Mammary epithelial cell (primary cell): ENCODE measurements at places on chromosomes 5 and 9.

DNA sequence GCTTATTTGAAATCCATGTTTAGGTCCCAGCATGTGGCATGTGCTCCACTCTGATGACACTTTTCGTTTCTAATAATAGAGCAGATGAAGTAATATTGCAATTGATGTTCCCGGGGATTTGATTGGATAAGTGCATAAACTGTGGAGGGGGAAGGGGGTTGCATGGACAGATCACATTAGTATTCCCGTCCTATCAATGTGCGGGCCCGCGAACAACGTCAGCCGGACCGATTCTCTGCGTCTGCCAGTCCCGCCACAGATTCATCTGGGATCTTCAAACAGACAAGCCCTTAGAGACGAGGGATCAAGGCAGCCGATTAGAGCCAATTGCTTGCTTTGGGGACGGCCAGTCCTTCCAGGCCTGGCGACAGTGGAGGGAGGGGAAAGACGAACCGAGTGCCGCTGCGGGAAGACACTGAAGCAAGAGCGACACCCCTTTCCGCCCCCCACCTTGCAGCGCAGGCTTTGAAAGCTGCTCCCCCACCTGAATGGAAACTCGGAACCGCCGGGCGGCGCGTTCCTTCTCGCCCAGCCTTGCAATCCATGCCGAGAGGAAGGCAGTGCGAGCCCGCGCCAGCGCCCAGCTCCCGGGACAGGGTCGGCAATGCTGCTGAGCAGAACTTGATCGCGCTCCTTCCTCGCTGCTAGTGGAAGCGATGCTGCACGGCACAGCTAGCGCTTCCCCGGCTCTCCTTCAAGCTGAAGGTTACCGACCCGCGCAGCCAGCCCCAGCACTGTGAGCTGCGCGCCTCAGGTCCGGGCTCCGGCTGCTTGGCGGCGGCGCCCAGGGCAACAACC is at the start of gene RGS7BP:
RGS7BP (plus strand) TSS at position 247 of the 798 bp plus-strand sequence. CDS start 610 bp downstream, outside the sequence.
- peak; percentile 22 for DNase-seq

- peak; percentile 87 for DNase-seq
Observed at GRCh38 chr9:6931913-6932312, 174.1 kb downstream of the KDM4C start.

- no peak for DNase-seq
Observed at GRCh38 chr5:97475847-97476246, 292.8 kb upstream of the RIOK2 start.

DNA sequence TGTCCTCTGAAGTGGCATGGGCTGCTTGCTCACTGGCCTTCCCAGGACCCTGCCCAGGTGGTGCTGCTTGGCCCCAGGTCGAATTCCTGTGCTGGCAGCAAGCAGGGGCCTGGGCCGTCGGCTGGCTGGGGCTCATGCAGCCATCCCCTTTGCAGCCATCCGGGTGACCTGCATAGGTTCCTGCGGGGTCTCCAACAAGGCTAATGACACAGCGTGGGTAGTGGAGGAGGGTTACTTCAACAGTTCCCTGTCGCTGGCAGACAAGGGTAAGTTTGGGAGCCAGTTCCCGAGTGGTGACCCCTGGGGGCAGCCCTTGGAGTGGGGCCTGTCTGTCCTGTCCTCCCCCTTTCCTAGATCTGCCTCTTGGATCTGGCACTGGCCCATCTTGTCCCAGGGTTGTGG is 6.1 kb upstream of the EHMT1 start:
- DNase-seq = no peak

DNA sequence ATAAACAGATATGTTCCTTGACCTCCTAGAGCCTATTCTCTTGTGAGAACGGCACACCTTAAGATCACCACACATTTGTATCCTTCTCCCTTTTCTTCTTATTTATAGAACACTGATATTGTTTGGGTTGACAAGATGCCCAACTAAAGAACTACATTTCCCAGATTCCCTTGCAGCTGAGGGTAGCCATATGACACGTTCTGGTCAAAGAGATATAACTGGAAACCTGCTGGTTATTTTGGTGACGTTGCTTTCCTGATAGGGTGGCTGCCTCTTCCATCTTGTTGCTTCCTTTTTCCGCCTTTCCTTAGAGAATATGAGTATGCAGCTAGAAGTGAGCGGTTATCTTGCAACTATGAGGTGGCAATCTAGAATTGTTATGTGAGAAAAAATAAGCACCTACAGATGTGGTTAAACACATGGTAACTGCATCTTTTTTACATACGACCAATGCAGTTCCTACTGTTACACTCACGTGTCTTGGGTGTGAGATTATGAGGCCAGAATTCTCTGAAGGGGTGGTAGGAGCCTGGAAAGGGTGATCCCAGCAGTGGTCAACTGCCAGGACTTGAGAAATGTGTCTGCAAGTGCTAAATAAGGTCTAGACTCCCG is 72.9 kb downstream of the SEC61B start:
- DNase-seq = no peak

- no peak for DNase-seq
Observed at GRCh38 chr5:128252196-128252595, 168.6 kb downstream of the SLC12A2 start.

DNA sequence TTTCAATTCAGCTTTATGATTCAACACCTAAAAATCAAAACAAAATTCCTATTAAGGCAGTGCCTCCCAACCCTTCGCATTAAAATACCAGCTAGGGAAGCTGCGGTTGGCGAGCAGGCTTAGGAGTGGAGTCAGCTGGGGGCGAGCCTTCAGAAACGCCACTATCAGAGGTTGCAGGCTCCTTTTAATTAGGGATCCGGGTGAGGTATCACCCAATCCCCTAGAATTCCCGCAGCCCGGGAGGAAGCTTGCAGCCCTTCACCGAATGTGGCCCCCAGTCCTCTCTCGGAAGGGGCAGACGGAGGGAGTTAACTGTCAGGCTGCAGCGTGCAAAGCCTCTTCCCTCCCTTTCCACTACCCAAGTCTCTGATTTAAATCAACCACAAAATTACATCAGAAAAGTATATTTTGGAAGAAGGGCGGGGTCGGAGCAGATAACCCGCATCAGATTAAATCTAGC is 1.7 kb downstream of the STC2 start:
- DNase-seq = no peak

- no peak for DNase-seq
Observed at GRCh38 chr9:105070176-105070575, 142.2 kb upstream of the ABCA1 start.

DNA sequence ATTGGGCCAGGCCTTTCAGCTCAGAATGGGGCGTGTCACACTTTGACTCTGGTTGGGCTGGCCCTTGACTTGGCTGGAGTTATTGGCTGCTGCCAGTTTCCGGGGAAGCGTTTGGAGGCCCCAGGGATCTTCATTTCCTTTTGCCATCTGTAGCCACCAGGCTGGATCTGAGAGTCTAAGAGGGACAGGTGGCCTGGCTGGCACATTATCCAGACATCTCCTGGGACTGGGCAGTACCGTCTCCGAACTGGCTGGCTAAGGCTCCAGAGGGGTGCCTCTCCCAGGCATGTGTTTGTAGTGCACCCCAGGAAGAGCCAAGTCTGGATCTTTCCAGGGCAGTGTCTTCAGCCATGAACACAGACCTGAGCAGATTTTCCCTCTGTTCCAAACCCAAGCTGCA is 9.7 kb upstream of the JADE2 start:
- no peak for DNase-seq

- DNase-seq = no peak
Observed at GRCh38 chr9:90060256-90060655, 455.4 kb downstream of the GADD45G start.

DNA sequence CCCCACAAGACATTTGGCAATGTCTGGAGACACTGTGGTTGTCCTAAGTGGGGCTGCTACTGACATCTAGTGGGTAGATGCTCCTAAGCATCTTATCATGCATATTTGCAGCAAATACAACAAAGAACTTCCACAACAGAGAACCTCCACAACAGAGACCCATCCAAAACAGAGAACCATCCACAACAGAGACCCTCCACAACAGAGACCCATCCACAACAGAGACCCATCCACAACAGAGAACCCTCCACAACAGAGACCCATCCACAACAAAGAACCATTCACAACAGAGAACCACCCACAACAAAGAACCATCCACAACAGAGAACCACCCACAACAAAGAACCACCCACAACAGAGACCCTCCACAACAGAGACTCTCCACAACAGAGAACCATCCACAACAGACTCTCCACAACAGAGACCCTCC is 32.8 kb downstream of the ARPC5L start:
- peak; percentile 24 for DNase-seq

DNA sequence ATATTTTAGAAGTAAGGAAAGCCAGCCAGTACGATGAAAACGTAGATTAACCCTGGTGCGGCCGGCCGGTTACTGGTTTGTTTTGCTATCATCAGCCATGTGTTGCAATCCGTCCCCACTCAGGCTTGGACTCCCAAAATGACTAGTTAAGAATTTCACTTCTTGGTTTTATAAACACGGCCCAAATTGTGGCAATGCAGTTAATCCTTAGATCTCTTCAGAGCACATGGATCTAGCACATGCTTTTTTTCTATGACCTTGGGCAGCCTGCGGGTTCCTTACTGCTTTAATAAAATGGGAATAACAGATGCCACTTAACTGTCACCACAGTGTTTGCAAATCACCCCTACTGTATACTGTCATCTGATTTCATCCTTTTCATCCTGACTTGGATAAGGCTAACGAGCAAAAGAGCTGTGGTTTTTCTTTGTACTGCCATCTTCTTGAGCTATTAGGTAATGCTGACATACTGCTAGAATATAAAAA is 1.5 kb downstream of the NDFIP1 start:
- DNase-seq = no peak

GRCh38 chr9:106689089-106689488 is 173.9 kb upstream of the ZNF462 start:
- DNase-seq = no peak

DNA sequence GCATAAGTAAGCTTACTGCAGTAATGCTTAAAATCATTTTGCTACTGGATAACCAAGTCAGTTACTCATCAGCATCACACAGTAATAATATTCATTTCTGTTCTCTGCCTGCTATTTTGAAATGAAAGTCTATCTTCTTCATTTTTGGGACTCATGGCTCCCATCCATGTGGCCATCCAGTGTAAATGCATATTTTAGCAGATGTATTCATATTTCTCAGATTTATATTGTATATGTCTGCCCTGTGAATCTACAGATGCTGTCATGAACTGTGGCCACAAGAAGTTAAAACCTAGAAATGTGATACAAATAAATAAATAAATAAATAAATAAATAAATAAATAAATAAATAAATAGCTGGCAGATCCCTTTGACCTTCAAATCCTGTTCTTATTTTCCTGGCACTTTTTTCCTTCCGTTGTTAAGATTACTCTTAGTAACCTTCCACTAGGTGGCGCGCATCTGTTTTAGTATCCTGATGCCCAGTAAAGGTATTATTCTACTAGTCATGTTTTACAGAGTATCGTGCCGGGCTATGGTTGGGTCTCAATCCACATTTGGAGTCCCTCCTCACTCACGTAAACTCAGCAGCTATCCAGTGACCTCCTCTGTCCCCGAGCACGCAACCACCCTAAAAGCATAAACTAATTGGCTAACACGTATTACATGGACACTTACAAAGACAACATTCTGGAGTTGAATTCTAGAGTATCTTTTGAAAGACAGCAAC is 79.2 kb upstream of the IL7R start:
- peak; percentile 54 for DNase-seq

DNA sequence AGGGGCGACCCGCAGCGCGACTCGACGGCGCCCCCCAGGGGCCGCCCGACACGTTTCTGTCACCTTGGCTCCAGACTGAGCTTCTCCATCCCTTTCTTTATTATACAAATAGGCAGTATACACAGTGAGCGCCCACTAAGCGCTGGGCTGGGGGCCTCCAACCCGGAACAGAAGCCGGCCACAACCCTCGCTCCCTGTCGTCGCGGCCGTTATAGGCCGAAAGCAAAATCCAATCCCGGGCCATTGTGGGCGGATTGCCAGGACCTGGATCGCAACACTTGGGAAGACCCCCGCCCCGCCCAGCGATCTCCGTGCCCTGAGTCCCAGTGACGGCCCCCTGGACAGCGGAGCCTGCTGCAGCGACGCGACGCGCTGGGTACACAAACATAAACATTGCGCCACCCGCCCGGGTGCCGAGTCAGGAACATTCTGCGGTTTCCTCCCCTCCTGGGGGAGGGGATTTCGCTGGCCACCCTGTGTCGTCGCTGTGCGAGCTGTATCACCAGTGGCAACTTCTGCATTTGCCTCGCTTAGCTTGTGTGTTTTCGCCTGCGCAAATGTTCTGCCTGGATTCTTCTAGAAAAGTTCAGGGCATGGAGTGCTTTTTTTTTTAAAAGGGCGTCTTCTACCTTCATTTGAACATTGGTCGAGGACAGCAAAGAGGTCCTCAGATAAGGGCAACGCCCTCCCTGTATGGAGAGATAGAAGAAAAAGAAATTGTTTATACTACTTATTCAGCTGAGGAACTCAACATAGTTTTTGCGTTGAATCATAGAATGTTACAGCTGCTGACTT is 1.3 kb upstream of the DUSP1 start:
- DNase-seq = peak; percentile 83

GRCh38 chr5:116130471-116130870 is 45.6 kb downstream of the COMMD10 start:
- peak; percentile 32 for DNase-seq

GRCh38 chr5:83084336-83084735 is 7.0 kb downstream of the XRCC4 start:
- no peak for DNase-seq

- no peak for DNase-seq
Observed at GRCh38 chr5:126438868-126439267, 15.7 kb downstream of the GRAMD2B start.

- no peak for DNase-seq
Observed at GRCh38 chr9:102459828-102460227, 535.3 kb upstream of the CYLC2 start.

DNA sequence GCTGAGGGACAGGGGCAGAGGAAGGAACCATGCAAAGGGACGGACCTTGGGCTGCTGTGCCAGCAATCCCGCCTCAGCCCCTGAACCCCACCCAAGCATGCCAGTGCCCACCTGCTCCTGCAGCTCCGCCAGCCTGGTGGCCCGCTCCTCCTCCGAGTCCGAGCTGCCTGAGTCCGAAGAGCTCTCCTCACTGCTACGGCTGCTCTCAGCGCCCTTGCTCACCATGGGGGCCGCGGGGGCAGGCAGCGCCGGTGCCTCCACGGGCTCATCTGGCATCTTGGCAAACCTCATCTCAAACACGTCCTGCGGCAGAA is 16.3 kb downstream of the BRD3OS start:
- no peak for DNase-seq
